ENCODE measurements at places on chromosomes 6 and 20.
A peak's percentile ranks its signal among the peaks of the same experiment; 100 is the strongest.

DNA sequence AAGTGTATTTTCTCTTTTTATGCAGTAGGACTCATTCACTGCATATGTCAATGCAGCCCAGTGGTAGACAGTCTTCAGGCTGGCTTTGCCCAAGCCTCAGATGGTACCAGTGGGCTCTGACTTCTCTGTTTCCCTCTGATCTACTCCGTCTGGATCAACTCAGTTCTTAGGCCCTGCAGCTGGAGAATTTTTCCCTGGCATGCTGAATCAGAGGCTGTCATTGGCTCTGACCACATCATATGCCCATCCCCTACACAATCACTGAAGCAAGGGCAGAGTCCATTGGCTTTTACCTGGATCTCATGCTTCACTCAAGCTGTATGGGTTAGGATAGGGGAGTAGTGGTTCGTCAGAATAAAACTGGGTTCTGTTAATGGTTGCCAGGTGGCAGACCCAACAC is 57.8 kb downstream of the KIZ start:
- no peak for DNase-seq

DNA sequence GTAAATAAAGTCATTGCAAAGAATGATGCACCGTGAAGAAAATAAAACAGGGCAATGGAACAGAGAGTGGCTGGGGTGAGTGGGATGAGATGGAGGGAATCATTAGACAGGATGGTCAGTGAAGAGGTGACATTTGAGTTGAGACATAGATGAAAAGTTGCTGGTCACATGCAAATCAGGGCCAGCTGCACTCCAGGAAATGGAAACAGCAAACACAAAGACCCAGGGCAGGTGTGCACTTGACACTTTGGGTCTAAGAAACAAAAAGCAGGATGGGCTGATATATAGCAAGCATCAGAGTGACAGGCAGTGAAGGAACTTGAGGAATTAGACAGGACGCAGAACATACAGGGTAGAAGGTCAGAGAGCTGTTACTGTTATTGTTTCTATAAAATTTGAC is 171.5 kb upstream of the RIPOR2 start:
- DNase-seq, result no peak

DNA sequence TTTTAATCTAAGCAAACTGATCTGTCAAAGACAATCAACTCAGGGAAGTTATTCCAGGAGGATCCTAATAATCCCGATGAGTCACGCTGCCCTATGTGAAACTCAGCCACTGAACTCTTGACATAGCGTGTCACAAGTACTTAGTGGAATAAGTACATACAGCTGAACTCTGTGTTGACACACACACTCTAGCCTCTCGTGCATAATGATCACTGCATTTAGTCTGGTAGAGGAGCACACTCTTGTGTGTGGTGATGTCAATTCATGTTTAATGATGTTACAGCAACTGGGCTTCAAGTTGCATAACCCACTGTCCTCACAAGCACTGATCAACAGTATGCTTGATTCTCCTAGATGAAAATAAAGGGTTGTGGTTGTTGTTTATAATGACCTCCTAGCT is 148.3 kb downstream of the HACE1 start:
- no peak for DNase-seq

DNA sequence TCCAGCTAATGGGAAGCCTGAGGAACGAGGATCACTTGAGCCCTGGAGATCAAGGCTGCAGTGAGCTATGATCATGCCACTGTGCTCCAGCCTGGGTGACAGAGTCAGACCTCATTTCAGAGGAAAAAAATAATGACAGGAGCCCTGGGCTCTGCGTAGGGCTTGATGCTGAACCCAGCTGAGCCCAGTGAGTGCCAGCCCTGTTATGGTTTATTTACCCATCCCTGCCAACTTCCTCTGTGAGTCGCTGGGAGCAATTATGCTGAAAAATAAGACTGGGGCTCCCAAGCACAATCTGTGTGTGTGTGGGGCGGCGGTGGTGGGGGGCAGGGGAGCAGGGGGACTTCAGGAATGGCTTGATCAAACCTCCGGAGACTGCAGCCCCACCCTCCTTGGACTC is 75.9 kb upstream of the PMEPA1 start:
- DNase-seq, result no peak

DNA sequence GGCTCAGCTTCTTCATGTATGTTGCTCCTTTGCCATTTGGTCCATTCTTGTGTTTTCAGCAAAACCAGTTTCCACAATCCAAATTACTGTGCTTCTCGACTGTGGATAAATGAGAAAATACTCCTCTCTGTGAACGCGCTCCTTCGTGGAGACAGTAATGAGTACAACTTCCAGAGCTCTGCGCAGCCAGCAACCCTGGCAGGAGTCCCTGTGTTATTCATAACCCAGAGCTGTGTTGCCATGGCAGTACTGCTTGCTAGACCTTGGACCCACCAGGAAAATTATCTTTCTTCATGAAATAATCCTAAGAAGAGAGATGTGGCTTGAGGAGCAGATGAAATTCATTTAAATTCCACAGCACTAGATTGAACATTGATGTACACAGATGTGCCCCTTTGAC is 73.7 kb downstream of the SLC22A3 start:
- DNase-seq, result no peak

DNA sequence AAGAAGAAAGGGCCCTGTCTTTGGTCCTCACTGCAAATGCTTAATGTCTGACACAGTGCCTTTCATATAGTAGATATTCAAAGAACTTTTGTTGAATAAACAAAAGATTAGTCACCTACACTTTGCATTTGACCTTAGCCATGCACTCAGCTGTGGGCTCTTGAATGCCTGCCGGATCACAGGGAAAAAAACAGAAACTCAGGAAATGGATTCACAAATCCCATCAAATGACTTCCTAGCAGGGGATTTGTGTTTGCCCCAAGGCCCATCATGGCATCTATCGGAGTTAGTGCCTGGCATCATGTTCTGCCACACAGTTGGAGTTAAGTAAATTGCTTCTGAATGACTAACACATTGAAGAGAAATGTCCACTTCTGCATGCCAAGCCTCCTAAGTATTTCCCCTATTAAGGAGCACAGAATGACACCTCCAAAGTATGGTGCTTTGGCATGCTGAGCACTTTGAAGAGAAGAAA is 72.3 kb upstream of the DST start:
- no peak for DNase-seq

- DNase-seq, result no peak
These were observed 11.6 kb upstream of the EZR start for GRCh38 chr6:158830736-158831135.

GRCh38 chr20:46883892-46884291 is 10.8 kb upstream of the EYA2 start:
- DNase-seq, result no peak

DNA sequence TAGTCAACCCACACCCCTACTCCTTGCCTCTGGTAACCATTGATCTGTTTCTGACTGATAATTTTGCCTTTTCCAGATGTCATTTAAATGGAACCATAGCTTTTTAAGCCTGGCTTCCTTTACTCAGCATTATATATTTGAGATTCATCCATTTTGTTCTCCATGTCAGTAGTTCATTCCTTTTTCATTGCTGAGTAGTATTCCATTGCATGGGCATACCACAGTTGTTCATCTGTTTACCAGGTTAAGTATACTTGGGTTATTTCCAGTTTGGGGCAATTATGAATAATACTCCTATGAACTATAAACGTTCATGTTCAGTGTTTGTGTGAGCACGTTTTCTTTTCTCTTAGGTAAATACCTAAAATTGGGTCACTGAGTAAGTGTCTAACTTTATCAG is 25.1 kb downstream of the FGD2 start:
- DNase-seq, result no peak

GRCh38 chr20:60900618-60901017 is 351.4 kb upstream of the CDH4 start:
- peak; percentile 7 for DNase-seq

GRCh38 chr6:6660339-6661045 is 72.0 kb downstream of the LY86 start:
- DNase-seq, result no peak

- no peak for DNase-seq
These were observed 5.5 kb downstream of the ERGIC3 start for GRCh38 chr20:35547329-35547728.

DNA sequence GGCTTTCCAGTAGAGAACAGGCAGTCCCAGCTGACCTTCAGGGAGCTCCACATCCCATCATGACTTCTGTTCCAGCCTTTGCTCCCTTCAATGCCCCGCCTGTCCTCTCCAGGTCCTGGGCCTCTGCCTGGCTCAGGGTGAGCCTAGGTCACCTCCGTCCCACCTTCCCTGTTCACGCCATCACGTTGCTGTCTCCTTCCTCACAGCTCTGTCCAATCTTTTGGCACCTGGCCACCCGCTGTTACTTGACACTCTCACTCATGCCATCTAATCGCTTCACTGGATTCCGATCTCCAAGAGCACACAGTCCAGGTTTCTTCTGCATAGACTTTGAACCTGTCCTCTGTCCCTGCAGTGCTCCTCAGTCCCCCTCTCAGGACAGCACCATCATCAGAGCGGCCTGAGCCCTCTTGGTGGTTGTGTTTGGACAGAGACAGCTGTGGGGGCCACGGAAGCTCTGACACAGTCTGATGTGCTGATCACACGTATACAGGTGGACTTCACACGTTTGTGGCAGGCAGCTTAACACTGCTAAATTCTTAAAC is 34.7 kb upstream of the TIAM2 start:
- no peak for DNase-seq

GRCh38 chr6:77548190-77548589 is 84.9 kb upstream of the HTR1B start:
- DNase-seq, result no peak

- DNase-seq, result peak; percentile 79
These were observed at the start of gene EZR for GRCh38 chr6:158819213-158819976. TSS of gene EZR (minus strand) at chr6:158819368. CDS start at chr6:158818093, 1,275 bp downstream.

- no peak for DNase-seq
These were observed 509.8 kb downstream of the EPM2A start for GRCh38 chr6:145225500-145225899.

- peak; percentile 77 for DNase-seq
These were observed 802 bp upstream of the NRN1 start for GRCh38 chr6:6007366-6008088.

DNA sequence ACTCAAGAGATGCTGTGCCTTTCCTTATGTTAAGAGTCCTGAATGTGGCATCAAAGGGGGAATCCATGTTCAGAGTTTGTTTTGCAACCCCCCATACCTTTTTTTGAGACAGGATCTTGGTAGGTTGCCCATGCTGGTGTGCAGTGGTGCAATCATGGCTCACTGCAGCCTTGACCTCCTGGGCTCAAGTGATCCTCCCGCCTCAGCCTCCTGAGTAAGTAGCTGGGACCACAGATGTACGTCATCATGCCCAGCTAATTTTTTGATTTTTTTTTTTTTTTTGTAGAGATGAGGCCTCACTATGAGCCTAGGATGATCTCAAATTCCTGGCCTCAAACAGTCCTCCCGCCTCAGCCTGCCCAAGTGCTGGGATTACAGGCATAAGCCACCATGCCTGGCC is 16.5 kb downstream of the PTPRA start:
- DNase-seq, result no peak

GRCh38 chr6:83461438-83461837 is 30.6 kb upstream of the ME1 start:
- DNase-seq, result no peak

DNA sequence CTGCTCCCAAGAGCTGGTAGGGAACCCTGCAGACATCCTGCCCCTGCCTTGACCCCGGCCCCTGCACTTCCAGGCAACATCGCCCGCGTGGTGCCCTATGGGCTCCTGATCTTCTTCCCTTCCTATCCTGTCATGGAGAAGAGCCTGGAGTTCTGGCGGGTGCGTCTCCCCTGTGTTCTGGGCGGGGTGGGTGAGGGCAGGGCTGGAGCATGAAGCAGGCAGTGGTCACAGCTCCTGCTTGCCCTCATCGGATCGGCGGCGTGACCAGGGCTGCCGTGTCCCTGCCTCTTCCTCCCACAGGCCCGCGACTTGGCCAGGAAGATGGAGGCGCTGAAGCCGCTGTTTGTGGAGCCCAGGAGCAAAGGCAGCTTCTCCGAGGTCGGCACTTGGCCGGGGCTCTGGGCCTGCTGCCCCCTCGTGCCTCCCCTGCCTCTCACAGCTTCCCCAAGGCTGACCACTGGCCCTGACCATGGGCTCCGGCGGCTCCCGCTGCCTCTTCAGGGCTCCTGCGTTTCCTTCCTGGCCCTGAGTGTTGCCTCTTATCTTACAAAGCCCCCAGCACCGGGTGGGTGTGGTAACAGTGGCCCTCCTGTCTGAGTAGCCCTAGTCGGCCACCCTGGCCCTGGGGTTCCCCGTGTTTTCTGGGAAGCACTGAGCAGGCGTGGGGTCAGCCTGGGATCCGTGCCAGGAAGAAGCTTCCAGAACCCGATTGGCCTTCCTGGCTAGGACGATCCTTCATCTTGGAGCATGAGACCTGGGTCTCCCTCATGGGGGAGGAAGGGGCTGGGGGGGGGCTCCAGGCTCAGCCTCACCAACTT is 8.0 kb upstream of the TNFRSF6B start:
- no peak for DNase-seq

DNA sequence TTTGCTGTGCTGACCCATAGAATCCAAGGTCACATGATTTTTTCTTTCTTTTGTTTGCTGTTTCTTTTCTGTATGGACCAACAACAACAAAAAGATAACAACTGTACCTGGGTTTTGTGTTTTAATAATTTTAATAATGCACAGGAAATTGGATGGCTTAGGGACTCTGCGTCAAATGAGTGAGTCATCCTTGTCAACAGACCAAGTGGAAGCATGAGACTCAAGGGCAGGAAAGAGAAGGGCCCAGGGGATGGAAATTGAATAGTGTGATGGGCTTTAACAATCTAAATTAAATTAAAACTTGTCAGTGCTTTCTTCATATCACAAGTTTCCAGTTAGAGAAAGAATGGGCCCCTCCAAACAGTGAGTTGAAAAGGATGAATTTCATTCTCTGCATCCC is 413.0 kb downstream of the PREX1 start:
- no peak for DNase-seq

GRCh38 chr6:125057392-125058246 is 95.4 kb downstream of the RNF217 start:
- no peak for DNase-seq
